EL (cell line): ENCODE measurements at places on chromosomes 16 and 17.
A peak's percentile ranks its signal among the peaks of the same experiment; 100 is the strongest.

- DNase-seq, result no peak
Observed at GRCh38 chr16:72142476-72142875, 29.5 kb downstream of the PMFBP1 start.

DNA sequence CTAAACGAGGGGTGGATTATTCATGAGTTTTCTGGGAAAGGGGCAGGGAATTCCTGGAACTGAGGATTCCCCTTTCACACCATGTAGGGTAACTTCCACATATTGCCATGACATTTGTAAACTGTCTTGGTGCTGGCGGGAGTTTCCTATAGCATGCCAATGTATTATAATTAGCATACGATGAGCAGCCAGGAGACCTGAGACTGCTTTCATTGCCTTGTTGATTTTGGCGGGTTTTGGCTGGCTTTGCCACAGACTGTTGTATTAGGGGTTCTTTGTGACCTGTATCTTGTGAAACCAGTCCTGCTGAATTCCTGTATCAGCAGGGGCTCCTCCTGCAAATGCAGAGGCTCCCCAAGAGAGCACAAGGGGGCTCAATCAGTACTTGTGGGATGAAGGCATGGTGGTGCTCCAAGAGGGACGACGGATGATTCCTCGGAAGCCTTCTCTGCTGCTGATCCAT is 104.4 kb upstream of the CACNG5 start:
- DNase-seq, result no peak

- no peak for DNase-seq
Observed at GRCh38 chr16:48609652-48610029, 339 bp downstream of the N4BP1 start.

- no peak for DNase-seq
Observed at GRCh38 chr17:76643553-76644148, at the start of gene ST6GALNAC1. Gene ST6GALNAC1, minus strand, starts transcription at chr17:76643757. Its CDS starts 119 bp downstream, at chr17:76643638.

- peak; percentile 88 for DNase-seq
Observed at GRCh38 chr16:27426423-27427408, 24.7 kb downstream of the IL21R start.
